ENCODE measurements at places on chromosomes 3 and 15.

GRCh38 chr3:53604232-53604631, 109.8 kb downstream of the CACNA1D start:
- DNase-seq = no peak

DNA sequence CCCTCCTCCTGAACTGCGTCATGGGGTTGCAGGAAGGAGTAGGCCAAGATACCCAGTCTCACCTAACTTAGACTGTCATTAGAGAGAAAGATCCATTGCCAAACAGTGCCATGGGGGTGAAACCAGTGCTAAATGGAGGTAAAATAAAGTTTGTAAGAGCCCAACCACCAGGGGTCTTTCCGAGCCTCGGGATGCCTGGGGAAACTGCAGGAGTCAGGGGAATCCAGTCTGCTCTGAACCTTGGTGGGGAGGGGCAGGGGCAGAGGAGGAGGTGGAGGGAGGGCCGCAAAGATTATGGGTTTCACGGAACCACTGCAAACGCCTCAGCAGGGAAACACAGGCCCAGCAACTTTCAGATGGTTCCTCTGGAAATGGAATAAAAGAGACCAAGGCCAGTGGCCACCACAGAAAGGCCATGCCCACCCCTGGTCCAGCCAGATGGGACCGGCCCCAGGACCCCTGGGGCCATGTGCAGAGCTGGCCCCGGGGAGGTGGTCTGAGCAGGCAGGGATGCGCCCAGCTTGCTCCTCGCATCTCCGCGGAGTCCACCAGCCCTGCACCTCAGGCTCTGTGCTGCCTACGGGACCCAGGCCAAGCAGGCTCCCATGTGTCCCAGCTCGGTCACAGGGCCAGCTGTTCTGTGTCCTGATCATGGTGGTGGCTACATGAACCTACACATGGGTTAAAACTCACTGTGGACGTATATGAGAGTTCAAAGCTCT, 19.8 kb upstream of the GP9 start:
- DNase-seq = no peak

DNA sequence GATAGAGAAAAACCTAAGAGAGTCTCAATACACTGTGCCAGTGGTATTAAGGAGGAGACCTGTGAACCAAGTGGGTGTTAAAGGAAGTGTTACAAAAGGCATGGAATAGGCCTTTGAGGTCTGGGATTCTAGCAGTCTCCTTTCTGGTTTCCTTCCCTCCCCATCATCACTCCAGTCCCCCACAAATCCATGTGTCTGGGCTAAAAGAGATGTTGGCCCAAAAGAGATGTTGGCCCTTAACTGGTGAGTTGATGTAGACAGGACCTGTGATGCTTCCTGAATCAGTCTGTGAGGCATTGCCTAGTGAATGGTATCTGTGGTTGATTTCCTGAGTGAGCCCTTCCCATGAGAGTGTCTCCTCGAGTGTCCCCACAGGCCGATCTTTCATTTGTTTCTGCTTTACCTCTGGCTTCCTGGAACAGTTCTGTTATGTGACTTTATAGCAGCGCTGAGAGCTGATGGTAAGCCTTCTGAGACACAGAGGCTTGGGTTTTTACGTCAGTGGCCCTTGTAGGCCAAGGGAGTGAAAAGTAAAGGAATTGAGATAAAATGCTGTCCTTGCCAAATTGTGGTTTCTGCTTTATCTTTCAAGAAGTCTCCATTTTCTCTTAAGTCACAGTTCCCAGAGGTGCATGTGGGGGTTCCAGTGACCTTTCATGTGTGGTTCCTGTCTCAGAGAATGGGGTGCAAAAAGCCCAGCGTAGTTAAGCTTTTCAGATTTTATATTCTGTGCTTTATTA, 87.8 kb downstream of the KLHL25 start:
- DNase-seq = no peak

GRCh38 chr15:57761562-57761961, 55.0 kb downstream of the POLR2M start:
- DNase-seq = no peak

DNA sequence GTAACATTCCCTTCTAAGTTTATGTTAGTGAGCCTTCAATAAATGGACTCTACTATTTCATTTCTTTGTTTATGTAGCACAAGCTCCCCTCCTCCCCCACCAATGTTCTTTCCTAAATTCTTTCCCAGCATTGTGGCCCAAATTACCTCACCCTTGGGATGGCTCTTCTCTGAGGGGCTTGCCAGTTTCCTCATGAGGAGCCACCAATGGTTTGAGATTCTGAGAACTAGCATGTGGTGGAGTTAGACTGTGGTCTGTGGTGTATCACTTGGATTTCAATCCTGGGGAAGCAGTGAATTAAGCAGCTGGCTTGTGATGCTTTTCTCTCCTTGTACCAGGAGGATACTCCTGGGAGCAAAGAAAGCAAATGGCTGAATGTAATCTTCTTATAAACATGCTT, 50.0 kb upstream of the NPHP3 start:
- DNase-seq = no peak

All from retina (tissue), 1 donor.